ENCODE measurements at places on chromosomes 2 and 18. TPM values are rescaled to one million over a fixed set of nuclear protein-coding genes. Genes with fewer than 3 reads are reported as not detected.

The CDC42EP3 gene
- 81.3 TPM for polyA plus RNA-seq

The MZT2B gene
- polyA plus RNA-seq: 189 TPM

The LRATD1 gene
- polyA plus RNA-seq: not detected

The SERPINB2 gene
- polyA plus RNA-seq: not detected

The TUBB8B gene
- polyA plus RNA-seq: not detected

The GULP1 gene
- polyA plus RNA-seq: not detected

The RGPD8 gene
- polyA plus RNA-seq: 2.3 TPM

The CXCR1 gene
- 30.5 TPM for polyA plus RNA-seq

The GALNT13 gene
- not detected for polyA plus RNA-seq

The COL4A4 gene
- polyA plus RNA-seq: 1.3 TPM

GRCh38 chr2:175151791-175152190 is 16.2 kb downstream of the ATF2 start:
- H3K4me3 ChIP-seq: no peak overlapping the region
- peaks cover 62% of the 10 kb centered on the region for H3K4me1 ChIP-seq
- no peaks in the 10 kb centered on the region for H3K27me3 ChIP-seq
- peaks cover 12% of the 10 kb centered on the region for H3K36me3 ChIP-seq
- no peak overlapping the region for H3K27ac ChIP-seq

DNA sequence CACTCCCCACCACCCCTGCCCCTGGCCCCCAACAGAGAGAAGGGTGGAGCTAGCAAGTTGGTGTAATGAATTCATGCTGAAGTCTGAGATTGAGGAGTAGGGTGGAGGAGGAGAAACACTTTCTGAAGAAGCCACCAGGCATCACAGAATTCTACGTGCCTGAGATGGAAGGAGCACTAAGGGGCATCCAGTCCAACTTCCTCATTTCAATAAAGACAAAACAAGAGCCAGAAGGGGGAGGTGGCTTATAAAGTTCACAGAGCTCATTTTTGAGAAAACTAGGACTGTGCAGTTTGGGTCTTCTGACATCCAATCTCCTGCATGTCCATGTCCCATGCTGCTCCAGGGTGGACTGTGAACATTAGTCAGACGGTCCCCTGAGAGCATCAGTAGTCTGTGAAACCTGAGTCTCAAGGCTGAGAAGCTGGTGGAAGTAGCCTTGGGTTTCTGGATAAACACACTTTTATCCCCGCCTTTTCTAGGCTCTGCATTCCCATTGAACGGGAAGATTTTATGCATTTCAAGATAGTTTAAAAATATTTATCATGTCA is 77.7 kb downstream of the TRIM43 start:
- no peaks in the 10 kb centered on the region for H3K4me1 ChIP-seq
- no peak for DNase-seq
- no peaks in the 10 kb centered on the region for H3K36me3 ChIP-seq
- peaks cover 15% of the 10 kb centered on the region for H3K27me3 ChIP-seq
- no peak overlapping the region for H3K27ac ChIP-seq

DNA sequence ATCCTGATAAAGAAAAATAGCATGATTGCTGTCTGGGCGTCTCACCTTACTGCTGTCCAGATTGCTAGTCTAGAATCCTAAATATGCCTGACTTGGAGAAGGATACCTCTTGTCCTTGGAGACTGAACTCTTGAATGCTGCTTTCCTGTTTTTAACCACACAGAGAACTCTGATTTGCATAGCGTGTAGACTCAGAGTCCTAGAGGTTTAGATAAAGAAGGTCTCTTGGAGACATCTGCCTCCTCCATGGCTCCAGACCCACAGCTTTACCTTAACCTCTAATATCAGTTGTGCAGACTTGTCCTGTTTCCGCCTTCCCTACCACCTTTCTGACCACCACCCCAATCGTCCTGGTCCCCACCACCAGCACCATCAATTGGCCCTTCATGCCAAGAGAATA is 292.6 kb upstream of the CYRIA start:
- H3K36me3 ChIP-seq: no peaks in the 10 kb centered on the region
- H3K4me3 ChIP-seq: no peak overlapping the region
- no peaks in the 10 kb centered on the region for H3K4me1 ChIP-seq
- H3K27ac ChIP-seq: no peak overlapping the region

DNA sequence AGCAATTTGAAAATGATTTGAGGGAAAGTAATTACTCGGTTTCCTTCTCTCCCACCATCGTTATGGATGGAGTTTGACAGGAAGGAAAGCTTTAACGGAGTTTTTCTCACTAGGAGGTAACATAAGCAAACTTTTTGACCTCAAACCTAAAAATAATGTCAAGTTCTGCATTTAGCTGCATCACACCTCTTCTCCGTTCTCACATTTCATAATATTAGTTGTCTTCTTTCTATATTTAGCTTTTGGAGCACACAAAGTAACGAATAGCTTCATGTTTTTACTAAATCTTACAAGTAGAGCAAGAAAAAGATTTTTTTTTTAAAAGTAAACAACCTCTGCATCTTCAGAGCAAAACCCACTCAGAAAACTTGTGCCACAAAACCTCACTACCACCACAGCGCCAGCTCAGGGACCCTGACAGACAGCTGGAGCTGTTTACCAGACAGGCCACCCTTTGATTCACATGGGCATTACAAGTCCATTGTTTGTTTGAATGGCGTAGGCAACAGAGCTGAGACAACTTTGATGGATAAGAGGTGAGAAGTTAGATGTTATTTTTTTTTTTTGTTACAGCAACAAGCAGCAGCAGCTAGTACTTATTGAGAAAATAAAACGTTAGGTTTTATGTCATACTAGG is 21.9 kb upstream of the ICOS start:
- no peak overlapping the region for H3K27ac ChIP-seq
- peaks cover 8% of the 10 kb centered on the region for H3K4me1 ChIP-seq
- no peak overlapping the region for H3K4me3 ChIP-seq
- no peaks in the 10 kb centered on the region for H3K36me3 ChIP-seq

GRCh38 chr2:31365834-31366505 is 48.6 kb downstream of the XDH start:
- H3K36me3 ChIP-seq: no peaks in the 10 kb centered on the region
- no peak for DNase-seq
- H3K4me1 ChIP-seq: no peaks in the 10 kb centered on the region
- no peak overlapping the region for H3K27ac ChIP-seq
- H3K4me3 ChIP-seq: no peak overlapping the region

DNA sequence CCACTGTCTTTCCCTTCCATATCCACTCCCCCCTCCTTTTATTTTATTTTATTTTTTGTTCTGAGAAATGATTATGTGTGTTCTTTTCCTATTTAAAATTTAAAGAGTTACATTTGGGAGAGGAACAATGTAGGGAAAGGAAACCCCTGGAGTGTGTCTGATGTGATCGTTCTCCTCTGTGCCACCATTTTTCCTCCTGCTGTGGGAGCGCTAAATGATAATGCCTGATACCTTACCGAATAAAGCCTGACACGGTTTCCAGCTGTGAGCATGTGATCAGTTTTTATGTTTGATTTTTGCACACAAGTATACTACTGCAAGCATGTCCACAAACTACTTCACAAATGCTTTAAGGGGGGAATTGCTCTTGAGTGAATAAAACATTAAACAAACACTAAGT is 317.8 kb upstream of the FANCL start:
- no peak for DNase-seq
- H3K36me3 ChIP-seq: no peaks in the 10 kb centered on the region
- H3K27me3 ChIP-seq: no peaks in the 10 kb centered on the region

- no peaks in the 10 kb centered on the region for H3K36me3 ChIP-seq
- H3K4me1 ChIP-seq: peaks cover 1% of the 10 kb centered on the region
- DNase-seq: no peak
Measured at GRCh38 chr2:136107051-136108033, 10.6 kb downstream of the CXCR4 start.

GRCh38 chr2:105329197-105329554 is 359 bp downstream of the TGFBRAP1 start:
- peaks cover 18% of the 10 kb centered on the region for H3K27me3 ChIP-seq
- H3K4me3 ChIP-seq: peak overlapping the region; percentile 89
- peak; percentile 20 for DNase-seq
- peaks cover 34% of the 10 kb centered on the region for H3K4me1 ChIP-seq

DNA sequence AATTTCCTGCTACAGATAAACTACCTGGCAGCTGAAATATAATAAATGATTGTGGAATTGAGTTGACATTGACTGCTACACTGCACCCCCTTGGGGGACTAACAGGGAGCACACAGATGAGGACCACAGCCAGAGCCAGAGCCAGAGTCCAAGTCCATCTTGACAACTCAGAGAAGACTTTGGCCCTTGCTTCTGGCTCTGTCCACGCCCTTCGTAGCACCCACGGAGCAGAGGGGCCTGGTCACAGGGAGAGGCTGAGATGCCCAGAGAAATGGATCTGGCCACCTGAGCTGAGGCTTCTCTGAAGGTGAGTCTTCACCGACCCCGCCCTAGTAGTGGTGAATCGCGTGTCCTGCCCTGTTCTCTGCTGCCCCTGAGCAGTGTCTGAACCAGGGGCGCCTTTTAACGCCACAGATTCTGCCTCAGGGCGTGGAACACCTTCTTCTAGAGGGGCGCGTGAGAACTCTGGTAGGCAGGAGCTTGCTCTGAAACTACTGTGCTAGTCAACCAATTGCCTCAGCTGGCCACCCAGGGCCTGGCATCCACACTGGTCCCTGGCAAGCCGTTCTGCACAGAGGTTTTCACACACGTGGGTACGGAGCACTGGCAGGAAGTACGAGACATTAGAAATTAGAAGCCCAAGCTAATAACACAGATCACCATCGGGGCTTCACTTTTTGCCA is 35.7 kb upstream of the MAT2A start:
- no peaks in the 10 kb centered on the region for H3K4me1 ChIP-seq
- no peak for DNase-seq
- H3K36me3 ChIP-seq: no peaks in the 10 kb centered on the region
- H3K4me3 ChIP-seq: no peak overlapping the region
- no peak overlapping the region for H3K27ac ChIP-seq

GRCh38 chr2:111698743-111699554 is 185.0 kb downstream of the ANAPC1 start:
- H3K36me3 ChIP-seq: no peaks in the 10 kb centered on the region
- H3K4me3 ChIP-seq: peak overlapping the region; percentile 59
- peaks cover 25% of the 10 kb centered on the region for H3K4me1 ChIP-seq

DNA sequence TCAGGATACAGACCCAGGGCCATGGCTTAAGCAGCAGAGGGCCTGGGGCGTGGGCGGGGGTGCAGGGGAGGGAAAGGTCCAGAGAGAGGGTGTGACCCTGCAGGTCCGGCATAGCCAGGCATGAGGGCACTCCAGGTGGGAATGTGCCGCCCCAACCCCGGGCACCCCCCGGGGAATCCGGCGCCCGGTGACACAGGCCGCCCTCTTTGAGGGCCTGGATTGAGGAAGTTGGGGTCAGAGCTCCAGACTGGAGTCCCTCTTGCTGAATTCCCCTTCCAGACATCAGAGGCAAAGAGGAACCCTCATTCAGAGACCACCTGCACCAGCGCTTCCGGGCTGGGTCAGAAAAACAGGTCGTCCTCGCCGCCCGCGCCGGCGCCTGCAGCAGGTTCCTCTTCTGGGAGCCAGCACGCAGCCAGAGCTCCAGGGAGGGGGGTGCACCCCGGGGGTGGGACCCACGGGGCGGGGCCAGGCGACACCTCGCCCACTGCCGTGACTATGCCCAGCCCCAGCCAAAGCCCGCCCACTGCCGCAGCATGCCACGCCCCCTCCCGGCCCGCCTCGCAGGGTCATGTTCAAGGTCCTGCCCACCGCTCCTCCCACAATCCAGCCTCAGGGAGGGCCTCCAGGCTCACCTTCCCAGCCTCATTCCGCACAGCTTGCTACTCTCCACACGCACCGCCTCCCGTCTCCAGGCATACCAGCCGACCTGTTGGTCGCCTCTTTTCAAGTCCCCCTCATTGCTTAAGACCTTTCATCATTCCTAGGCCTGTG is 98.3 kb upstream of the ID2 start:
- DNase-seq: peak; percentile 77
- no peaks in the 10 kb centered on the region for H3K36me3 ChIP-seq
- H3K27ac ChIP-seq: peak overlapping the region; percentile 6
- H3K4me3 ChIP-seq: peak overlapping the region; percentile 79
- peaks cover 2% of the 10 kb centered on the region for H3K27me3 ChIP-seq

DNA sequence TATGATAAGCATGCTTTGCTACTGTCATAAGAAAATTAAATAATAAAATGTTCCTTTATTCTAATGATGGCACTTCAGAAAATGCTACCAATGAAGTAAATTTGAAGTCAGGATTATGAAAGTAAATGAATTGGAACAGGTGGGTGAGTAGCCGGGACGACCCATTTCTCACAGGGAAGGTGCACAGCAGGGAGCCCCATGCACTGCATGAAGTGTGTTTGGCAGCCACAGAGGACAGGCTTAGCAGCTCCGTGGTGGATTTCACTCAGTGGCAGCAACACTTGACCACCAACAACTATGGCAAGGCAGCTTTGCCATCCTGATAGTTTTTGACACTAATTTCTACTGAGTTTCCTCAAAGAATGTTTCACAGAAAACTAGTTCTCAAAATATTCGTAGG is 146.3 kb downstream of the ATL2 start:
- DNase-seq: no peak
- no peak overlapping the region for H3K27ac ChIP-seq
- no peaks in the 10 kb centered on the region for H3K36me3 ChIP-seq
- H3K4me3 ChIP-seq: no peak overlapping the region
- peaks cover 10% of the 10 kb centered on the region for H3K27me3 ChIP-seq

DNA sequence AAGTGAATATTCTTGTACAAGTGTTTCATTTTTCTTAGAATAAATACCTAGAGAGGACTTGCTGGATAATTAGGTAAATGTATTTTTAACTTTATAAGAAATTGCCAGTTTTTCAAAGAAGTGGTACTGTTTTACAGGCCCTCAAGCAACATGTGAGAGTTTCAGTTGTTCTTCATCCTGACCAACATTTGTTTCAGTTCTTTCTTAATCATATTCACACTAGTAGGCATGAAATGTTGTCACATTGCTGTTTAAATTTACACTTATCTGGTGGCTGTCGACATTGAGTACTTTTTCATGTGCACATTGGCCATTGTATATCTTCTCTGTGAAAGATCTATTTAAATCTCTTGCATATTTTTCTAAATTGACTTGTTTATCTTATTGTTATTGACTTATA is 178.1 kb downstream of the ACOXL start:
- peaks cover 11% of the 10 kb centered on the region for H3K4me1 ChIP-seq
- no peak overlapping the region for H3K4me3 ChIP-seq
- H3K27ac ChIP-seq: no peak overlapping the region
- H3K27me3 ChIP-seq: peaks cover 4% of the 10 kb centered on the region

DNA sequence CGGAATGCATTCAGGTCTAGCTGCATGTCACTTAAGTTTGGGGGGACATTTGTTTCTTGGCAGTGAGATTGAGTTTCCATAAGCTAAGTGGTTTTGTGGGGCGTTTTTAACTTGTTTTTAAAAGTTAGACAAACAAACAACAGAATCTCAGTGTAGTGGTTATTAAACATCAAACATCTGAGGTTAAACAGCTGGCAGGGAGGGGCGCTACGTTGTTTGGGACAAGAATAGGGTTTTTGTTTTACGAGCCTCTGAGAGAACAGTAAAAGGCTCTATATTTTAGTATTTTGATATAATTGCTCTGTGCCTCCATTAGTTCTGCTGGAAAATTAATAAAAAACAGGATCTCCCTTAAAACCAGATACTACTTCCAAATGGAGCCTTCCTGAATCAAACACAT is 41.6 kb upstream of the TMEM177 start:
- DNase-seq: no peak
- H3K27ac ChIP-seq: no peak overlapping the region
- peaks cover 4% of the 10 kb centered on the region for H3K27me3 ChIP-seq
- no peak overlapping the region for H3K4me3 ChIP-seq
- H3K4me1 ChIP-seq: no peaks in the 10 kb centered on the region
- H3K36me3 ChIP-seq: no peaks in the 10 kb centered on the region

Measured in immature natural killer cell (primary cell).